CD4-positive, alpha-beta T cell treated with Interleukin-15 for 4 hours (primary cell): ENCODE measurements at places on chromosomes 3 and 15.

GRCh38 chr3:156655819-156656550 is 18.4 kb upstream of the TIPARP start:
- no peak for DNase-seq

GRCh38 chr3:46276497-46277099 is 34.3 kb downstream of the CCR3 start:
- peak; percentile 87 for DNase-seq

GRCh38 chr15:37791693-37792092 is 142.7 kb upstream of the TMCO5A start:
- DNase-seq, result no peak

DNA sequence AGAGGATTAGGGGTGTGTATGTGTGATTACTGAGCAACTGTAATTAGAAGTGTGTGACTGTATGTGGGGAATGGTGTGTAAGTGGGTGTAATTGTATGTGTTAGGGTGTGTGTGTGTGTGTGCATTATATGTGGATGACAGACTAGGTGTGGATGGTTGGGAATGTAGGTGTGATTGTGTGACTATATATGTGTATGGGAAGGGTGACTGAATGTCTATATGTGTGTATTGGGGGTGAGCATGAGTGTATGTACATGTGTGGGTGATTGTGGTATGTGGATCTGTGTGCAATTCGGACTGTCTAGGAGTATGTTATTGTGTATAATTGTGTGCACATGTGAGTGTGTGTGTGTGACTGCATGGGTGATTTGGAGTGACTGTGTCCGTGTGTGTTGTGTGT is 43.2 kb upstream of the SMAD6 start:
- DNase-seq, result no peak

GRCh38 chr3:27089645-27090044 is 279.5 kb downstream of the NEK10 start:
- no peak for DNase-seq

- no peak for DNase-seq
These were observed 68.6 kb downstream of the ARPP21 start for GRCh38 chr3:35707904-35708303.

- DNase-seq, result no peak
These were observed 688.3 kb upstream of the LMCD1 start for GRCh38 chr3:7813365-7813764.

GRCh38 chr3:3951071-3951470 is 151.8 kb downstream of the LRRN1 start:
- no peak for DNase-seq

DNA sequence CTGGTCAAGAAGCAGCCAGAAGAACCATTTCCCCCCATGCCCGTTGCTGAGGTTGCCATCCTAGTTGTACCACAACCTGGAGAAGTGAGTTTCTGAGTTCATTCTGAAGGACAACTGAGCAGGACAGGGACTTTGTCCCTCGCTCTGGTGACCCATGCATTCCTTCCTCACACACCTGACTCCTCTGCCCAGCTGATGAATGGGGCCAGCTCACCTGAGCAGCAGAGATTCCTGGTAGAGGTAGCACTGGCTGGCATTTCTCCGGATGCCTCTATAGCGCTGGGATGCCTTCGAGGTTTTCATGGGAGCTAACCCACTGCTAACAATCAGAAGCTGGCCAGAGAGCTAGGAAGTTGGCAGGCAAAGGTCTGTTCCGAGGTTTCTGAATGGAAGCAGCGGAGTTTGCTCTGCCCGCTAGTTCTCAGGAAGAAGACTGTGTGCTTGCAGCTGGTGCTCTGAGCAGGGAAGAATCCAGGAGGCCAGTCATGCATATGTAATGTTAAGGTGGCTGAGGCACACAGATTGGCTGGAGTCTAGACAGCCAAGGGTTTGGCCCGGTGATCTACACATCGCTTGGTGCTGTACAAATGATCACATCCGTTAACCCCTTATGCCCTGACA is at the start of gene TMC3:
Gene TMC3, minus strand, starts transcription at position 439 of the 621 bp plus-strand sequence. Its CDS starts 136 bp downstream, at position 303.
- DNase-seq, result no peak

DNA sequence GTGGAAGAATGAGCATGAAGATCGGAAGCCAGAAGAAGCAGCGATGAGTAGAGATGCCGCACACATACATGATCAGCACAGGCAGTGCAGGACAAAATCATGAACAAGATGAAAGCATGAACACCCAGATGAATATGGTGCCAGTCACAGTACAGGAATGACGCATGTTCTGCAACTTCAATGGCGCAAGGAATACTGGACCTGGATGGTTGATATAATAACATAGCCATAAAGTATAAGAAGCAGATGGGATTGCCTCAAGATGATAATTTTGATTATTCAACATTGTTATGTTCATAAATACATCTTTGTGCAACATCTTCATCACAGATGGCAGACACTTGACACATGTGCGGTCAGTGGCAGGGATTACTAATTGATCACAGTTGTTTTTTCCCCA is 59.7 kb upstream of the SLCO3A1 start:
- no peak for DNase-seq

DNA sequence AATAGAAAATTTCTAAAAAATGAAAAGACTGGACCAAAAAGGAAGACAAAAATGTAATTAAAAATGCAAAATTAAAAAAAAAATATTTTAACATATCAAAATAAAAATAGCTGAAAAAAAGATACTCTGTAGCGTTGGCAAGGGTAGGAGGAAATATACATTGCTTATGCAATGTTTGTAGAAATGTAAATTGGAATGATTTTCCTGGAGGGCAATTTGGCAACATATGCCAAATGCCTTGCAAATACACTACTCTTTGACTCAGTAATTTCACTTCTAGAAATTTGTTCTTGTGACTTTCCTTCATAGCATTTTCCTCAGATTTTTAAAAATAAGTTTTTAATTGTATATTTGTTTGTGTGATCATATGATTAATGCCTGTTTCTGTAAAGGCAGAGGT is 296.6 kb downstream of the ZNF621 start:
- no peak for DNase-seq

GRCh38 chr3:16825617-16826204 is 59.0 kb upstream of the PLCL2 start:
- no peak for DNase-seq

- no peak for DNase-seq
These were observed 541.3 kb downstream of the UNC13C start for GRCh38 chr15:54519577-54519976.

GRCh38 chr15:57298204-57298603 is 78.1 kb upstream of the CGNL1 start:
- no peak for DNase-seq

- no peak for DNase-seq
These were observed 91.8 kb upstream of the CGNL1 start for GRCh38 chr15:57284535-57284934.

- DNase-seq, result no peak
These were observed 260.4 kb upstream of the GPR149 start for GRCh38 chr3:154690413-154690812.

- DNase-seq, result no peak
These were observed 110.5 kb upstream of the RAP2B start for GRCh38 chr3:153051427-153052095.

- no peak for DNase-seq
These were observed 770 bp upstream of the MEGF11 start for GRCh38 chr15:66254089-66254950.

DNA sequence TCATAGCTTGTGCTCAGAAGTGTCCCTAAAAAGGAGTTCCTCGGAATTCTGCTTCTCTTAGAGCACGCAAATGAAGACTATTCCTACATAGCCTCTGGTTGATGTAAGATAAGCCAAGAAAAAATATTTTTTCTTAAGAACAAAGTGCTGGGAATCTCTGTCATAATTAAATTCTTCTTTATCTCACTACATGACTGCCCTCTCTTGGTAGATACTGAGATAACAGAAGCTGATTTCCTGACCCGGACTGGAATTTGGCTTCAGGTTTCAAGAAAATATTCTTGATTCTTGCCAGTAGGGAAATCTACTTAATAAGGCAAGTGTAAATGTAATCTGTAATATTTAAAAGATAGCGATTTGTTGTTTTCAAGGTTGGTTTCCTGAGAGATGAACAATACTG is 31.3 kb upstream of the SETMAR start:
- DNase-seq, result no peak

- DNase-seq, result no peak
These were observed 189.2 kb downstream of the CADM2 start for GRCh38 chr3:85148036-85148435.

GRCh38 chr3:110343945-110344344 is 727.7 kb upstream of the NECTIN3 start:
- no peak for DNase-seq

- DNase-seq, result no peak
These were observed 39.6 kb downstream of the MDFIC2 start for GRCh38 chr3:70272798-70273197.

GRCh38 chr3:5485427-5485826 is 297.9 kb downstream of the EDEM1 start:
- DNase-seq, result no peak

GRCh38 chr3:127959873-127960272 is 44.8 kb downstream of the KBTBD12 start:
- no peak for DNase-seq

GRCh38 chr3:57046101-57046765 is 14.2 kb upstream of the SPATA12 start:
- no peak for DNase-seq

GRCh38 chr3:124557433-124558232 is 172.6 kb upstream of the UMPS start:
- no peak for DNase-seq

GRCh38 chr3:1103525-1103924 is 10.7 kb downstream of the CNTN6 start:
- no peak for DNase-seq

GRCh38 chr15:69893863-69894262 is 203.9 kb downstream of the TLE3 start:
- DNase-seq, result no peak

GRCh38 chr3:52216585-52217408 is 8.6 kb downstream of the TLR9 start:
- DNase-seq, result peak; percentile 81

DNA sequence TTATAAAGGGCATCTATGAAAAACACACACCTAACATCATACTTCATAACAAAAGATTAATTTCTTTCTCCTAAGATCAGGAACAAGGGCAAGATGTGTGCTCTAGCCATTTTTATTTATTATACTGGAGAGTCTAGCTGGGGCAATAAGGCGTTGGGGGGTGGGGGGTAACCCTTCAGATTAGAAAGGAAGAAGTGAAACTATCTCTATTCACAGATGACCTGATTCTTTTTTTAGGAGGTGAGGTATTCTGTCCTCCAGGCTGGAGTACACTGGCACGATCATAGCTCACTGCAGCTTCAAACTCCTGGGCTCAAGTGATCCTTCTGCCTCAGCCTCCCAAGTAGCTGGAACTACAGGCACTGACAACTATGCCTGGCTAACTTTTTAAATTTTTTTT is 89.5 kb upstream of the MANF start:
- no peak for DNase-seq
